ENCODE measurements at places on chromosomes 3 and 15. TPM values are rescaled to one million over a fixed set of nuclear protein-coding genes. Genes with fewer than 3 reads are reported as not detected.

DNA sequence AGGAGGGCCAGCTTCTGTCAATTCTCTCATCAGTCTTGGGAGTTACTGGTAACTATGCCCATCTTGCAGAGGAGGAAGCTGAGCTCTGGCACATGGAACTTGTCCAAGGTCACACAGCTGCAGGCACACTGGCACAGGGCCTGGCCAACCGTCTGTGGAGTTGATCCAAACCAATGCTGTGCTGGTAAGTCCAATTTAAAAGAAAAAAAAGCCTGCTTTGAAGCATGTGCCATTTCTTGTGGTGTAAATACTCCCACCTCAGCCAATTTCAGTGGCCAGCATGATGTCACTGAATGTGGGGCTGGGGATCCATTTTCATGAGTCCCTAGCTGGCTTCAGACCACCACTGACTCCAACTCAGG lies 83.4 kb downstream of the CHSY1 start:
- DNase-seq: no peak

- no peak for DNase-seq
Measured at GRCh38 chr3:37988931-37989525, 1.6 kb upstream of the VILL start.

DNA sequence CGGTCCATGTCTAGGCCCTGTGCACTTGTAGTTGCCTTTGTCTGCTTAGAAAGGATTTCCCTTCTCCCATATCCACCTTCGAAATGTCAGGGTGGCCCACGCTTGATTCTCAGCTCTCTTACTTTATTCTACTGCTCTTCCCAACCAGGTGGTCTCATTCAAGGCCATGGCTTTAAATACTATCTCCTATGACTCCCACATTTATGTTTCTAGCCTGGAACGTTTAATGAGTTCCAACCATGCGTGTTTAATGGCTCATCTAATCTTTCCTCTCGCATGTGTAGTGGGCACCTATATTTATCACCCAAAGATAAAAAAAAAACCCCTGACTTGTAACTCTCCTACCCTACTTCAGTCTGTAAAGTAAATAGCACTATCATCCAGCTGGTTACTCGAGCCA lies 727.2 kb upstream of the CFAP20DC start:
- no peak for DNase-seq

GRCh38 chr3:53820084-53820483 lies 26.1 kb downstream of the CHDH start:
- no peak for DNase-seq

DNA sequence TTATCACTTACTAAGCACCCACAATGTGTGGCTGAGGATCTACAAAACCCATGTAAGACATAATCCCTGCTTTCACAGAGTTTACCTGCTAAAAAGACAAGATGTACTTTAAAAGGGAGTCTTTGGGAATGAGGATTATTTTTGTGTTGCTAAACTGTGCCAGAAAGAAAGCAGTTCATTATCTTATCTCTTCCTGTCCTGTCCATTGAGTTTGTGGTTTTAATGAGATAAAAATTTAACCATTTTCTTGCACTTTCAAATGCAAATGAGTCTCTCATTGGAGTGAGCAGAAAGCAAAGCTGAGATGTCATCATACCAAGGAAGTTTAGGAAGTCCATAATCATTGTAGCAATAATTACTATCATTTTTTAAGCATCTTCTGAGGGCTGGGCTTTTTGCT lies 231.2 kb upstream of the ADAMTS9 start:
- DNase-seq: no peak

DNA sequence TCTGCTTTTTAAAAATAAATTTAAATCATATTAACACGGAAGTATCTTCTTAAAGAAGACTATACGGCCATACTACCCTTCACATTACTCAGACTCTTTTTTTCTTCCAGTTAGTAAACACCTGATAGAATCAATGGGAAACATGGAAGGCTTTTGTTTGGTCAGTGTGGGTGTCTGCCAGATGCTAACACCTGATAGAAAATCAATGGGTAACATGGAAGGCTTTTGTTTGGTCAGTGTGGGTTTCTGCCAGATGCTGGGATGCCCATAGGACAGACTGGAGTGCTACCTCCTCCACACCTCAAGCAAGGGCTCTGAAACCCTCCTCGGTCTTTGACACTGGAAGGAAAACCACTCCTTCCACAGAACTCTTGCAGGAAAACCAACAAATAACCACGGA lies 29.2 kb downstream of the HACL1 start:
- no peak for DNase-seq

DNA sequence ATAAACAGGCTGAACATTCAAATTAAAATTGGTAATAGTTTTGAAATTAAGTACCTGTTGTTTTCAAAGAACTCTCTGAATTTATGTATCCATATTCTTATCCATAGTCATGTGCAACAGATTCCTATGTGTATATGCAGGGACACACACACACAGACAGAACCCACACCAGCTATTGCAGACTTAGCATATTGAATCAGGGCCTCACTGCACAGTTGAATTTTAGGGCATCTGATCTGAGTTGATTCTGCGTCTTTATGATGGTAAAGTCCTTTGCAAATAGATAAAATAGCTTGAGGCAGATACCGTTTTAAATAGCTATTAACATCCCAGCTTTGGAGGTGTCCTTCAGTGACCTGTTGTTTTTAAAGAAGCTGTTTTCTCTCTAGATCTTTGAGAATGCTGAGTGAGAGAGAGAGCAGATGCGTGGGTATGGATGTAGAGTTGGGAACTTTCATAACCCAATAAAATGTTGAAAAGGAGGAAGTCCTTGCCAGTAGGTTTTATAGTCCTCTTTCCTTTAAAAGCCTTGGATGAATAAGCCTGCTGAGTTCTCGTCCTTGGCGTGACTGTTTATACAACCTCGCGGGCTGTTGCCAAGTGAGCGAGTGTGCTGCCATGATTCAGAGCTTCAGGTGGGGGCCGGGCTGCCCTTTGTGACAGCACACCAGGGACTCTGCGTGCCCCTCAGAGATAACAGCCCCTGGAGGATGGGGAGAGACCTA lies 18.3 kb downstream of the MYZAP start:
- no peak for DNase-seq

ACAN gene
- not detected for polyA plus RNA-seq

SCN11A gene
- 0.02 TPM for polyA plus RNA-seq

IL17RD gene
- polyA plus RNA-seq: 2.4 TPM
